Endothelial cell of umbilical vein (primary cell): ENCODE measurements at places on chromosomes 4 and X. TPM values are rescaled to one million over a fixed set of nuclear protein-coding genes. Genes with fewer than 3 reads are reported as not detected.

NONO gene
- 465 and 466 TPM in 2 replicates for total RNA-seq

AMER1 gene
- total RNA-seq, result 1.8 and 2.0 TPM in 2 replicates

DNA sequence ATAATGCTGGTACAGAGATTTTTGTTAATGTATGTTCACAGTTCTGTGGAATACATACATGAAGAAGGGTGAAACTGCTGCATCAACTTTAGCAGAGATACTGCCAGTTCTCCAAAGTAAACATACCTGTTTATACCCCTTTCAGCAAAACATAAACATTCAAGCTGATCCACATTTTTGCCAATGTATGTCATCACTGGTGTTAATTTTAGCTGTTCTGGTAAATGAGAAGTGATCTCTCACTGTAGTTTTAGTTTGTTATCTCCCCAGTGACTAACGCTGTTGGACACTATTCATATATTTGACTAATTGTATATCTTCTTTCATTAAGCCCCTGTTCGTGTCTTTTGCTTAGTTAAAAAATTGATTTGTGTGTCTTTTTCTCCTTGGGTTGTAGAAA is 82.0 kb downstream of the HAUS3 start:
- no peak for DNase-seq

NLGN3 gene
- total RNA-seq, result 0.40 and 0.85 TPM in 2 replicates

DNA sequence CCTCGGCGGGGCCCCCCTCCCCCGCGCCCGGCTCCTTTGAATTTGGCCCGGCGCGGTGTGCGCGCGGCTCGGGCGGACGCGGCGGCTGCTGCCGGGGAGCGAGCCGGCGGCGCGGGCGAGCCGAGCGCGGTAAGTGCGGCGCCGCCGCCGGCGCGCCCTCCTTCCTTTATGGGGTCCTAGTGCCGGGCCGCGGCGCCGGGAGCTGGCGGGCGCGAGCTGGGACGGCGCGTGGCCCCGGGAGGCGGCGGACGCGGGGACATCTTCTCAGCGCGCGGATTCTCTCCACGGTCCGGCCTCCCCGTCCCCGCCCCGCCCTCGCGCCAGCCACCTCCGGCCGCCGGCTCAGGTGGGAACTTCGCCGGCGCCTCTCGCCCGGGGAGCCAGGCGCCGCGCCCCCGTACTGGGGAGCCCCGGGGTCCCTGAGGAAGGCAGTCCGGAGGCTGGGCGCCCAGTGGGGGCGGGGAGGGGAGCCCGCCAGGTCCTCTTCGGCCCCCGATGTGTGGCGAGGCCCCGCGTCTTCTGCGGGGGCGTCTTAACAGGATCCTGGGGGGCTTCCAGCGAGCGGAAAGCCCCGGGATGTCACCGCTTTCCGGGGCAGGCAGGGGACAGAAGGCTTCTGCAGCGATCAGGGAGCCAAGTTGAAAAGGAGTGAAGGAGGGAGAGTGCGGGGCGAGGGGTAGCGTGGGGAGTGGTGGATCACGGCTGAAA is 98.4 kb upstream of the TENM3 start:
- DNase-seq, result no peak
